Stimulated activated naive CD8-positive, alpha-beta T cell treated with anti-CD3 and anti-CD28 coated beads, Interleukin-15, amount 100 ng/mL, for 72 hours (primary cell): ENCODE measurements at places on chromosomes 6 and 20.

DNA sequence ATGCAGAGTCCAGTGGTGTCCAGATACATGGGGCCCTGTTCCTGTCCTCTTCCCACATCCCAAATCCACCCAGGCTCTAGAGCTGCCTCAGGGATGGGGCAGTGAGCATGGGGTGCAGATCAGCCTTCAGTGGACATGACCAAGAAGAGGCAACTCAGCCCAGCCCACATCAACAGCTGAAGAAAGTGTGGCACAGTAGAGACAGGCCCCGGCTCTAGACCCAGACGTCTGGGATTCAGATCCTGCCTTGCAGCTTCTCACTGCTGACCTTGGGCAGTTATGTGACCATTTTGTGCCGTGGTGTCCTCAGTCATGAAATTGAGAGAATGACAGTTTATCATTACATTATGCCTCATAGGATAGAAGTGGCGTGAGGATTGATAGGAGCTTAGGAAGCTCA, 54.6 kb upstream of the CST7 start:
- no peak for DNase-seq

GRCh38 chr6:136250686-136251008, 536 bp upstream of the MTFR2 start:
- DNase-seq, result no peak

- DNase-seq, result no peak
Observed at GRCh38 chr20:31559704-31560093, 45.4 kb upstream of the ID1 start.

- no peak for DNase-seq
Observed at GRCh38 chr20:24779131-24779530, 169.9 kb upstream of the CST7 start.

GRCh38 chr6:153043719-153044118, 41.2 kb upstream of the MTRF1L start:
- DNase-seq, result no peak
